ENCODE measurements at places on chromosomes 5 and 9. TPM values are rescaled to one million over a fixed set of nuclear protein-coding genes. Genes with fewer than 3 reads are reported as not detected.

The UNC5A gene
- not detected for total RNA-seq

The SPINK4 gene
- not detected for total RNA-seq

DNA sequence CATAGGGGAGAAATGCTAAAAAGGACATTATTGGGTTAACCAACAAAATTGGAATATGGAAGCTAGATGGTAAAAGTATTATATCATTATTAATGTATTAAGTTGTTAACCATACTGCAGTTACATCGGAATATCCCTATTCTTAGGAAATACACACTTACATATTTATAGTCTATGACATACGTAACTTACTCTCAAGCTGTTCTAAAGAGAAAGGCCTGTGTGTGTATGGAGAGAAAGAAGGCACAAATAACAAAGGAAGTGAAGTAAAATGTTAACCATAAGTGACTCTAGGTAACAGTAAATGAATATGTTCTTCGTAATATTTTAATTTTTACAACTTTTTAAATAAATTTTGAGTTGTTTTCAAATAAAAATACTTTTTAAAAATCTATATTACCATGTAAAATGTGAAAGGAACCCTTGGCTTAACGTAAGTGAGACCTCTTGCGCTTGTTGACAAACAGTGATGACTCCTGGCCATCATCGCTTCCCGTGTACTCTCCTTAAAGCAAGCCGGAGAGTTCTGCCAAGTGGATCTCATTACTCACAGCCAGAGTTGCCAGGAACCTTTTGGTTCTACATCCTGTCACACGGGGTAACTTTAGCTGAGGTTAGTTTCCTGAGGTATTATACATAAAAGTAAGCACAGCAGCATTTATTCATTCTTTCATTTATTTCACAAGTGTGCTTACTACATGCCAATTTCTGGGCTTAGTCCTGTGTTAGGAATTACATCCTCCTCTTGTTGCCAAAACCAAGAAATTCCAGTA lies 165.4 kb downstream of the EPB41L4A start:
- peak; percentile 59 for DNase-seq

DNA sequence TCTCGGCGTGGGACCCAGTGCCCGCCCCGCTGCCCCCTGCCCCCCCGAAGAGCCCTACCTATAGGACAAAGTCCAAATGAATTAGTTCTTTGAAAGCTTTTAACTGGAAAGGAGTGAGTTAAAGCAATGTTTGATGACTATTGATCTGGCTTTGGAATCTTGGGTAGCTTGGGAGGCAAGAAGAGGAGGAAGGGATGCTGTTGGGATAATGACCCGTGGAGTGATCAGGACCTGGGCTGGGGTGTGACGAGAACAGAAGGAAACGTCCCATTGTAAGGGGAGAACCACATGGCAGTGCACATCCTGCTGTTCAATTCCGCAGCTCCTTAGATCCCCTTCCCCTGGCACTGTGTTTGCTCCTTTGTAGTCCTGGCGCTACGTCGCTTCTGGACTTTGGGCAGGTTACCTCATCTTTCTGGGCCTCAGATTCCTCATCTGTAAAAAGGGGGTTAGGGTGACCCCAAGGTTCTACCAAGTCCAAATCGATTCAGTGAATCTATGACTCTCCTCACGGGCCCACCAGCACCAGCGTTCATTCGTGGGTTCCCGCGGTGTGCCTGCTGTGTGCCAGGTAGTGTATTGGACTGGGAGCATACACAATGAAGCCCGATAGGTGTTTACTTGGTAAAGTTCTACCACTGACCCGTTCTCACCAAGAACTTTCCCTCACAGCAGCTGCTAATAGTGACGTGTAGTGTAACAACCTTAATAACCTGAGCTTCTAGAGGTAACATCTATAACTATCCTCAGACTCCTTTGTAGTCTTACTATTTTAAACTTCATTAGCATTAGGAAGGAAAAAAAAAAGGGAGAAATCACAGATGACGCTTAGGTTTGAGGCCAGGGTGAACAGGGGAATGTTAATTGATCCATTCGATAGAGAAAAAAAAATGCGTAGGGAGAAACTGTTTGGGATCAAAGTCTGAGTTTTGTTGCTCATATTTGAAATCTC lies 1.1 kb upstream of the NADK2 start:
- no peak for DNase-seq

DNA sequence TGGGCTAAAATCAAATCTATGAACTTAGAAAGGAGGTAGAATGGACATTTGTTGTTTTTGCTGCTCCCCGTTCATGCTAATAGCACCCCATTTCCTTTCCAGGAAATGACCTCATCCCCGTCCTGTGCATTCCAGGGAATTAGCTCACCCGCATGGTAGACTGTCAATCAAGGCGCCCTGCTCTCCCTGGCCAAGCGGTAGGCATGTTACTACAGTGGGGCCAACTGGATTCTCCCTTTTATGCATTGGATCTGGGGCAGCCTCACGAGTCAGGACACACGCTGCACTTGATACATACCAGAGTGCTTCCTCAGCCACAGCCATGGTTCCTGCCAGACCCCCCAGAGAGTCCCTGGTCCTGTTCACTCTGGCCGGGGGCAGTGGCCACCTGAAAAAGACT lies 111.0 kb upstream of the PTCH1 start:
- no peak for DNase-seq

DNA sequence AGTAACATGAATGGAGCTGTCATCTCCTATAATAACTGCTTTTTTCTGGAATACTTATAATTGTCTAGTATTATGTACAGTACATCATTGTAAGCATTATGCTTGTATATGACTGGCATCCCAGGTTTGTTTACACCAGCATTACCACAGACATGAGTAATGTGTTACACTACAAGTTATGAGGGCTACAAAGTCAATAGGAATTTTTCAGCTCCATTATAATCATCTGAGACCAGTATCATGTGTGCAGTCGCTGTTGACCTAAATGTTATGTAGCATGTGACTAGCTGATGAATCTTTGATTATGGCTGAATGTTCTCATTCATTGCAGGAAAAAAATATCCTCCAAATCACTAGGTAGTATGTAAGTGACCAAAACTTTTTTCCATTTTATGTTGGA lies 2.2 kb downstream of the ZCCHC9 start:
- DNase-seq: peak; percentile 33

The SLCO4C1 gene
- total RNA-seq: 0.09 TPM

GRCh38 chr5:73096239-73096575 lies 24.2 kb upstream of the TMEM171 start:
- no peak for DNase-seq

The PPIC gene
- total RNA-seq: 57.2 TPM

- DNase-seq: no peak
Measured at GRCh38 chr5:66821688-66822429, 225.7 kb downstream of the MAST4 start.

DNA sequence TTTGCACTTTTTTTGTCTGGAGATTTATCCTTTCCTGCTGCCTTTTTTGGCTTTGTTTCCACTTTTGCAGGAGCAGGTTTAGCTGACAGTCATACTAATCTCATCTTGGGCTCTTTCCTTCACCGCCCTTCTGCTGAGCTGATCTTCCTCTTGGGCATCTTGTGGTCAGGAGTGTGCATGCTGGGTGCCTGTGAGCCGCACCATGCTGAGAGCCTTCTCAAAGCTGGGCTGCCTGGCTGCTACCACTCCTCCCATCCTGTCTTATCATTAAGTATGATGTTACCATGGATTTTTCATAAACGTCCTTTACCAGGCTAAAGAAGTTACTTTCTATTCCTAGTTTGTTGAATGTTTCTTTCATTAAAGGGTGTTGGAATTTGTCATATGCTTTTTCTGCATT lies 49.5 kb upstream of the MCCC2 start:
- no peak for DNase-seq

The ERMP1 gene
- 9.4 TPM for total RNA-seq

The PCDHGA8 gene
- total RNA-seq: 2.5 TPM

- no peak for DNase-seq
Measured at GRCh38 chr5:65762234-65762633, 40.2 kb downstream of the NLN start.

DNA sequence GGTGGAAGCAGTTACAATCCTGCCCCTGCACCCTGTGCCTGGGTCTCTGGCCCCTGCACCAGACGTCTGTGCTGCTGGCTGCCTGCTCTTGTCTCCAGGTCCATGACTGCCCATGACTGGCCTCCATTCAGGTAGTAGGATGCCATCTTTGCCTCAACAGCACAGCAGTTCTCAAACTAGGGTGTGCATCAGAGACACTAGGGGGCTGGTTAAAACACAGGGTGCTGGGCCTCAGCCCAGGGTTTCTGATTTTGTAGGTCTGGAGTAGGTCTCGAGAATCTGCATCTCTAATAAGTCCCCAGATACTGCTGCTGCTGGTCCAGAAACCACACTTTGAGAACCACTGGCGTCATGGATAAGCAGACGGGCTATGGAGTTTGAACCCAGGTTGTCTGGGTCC lies 24.0 kb downstream of the COL15A1 start:
- no peak for DNase-seq
